ENCODE measurements at places on chromosomes 1 and 21.

- DNase-seq: no peak
Measured at GRCh38 chr1:6794164-6794563, 8.9 kb downstream of the CAMTA1 start.

- no peak for DNase-seq
Measured at GRCh38 chr1:4216231-4216630, 316.2 kb upstream of the C1orf174 start.

- DNase-seq: no peak
Measured at GRCh38 chr1:77509051-77509492, 173.4 kb downstream of the ZZZ3 start.

DNA sequence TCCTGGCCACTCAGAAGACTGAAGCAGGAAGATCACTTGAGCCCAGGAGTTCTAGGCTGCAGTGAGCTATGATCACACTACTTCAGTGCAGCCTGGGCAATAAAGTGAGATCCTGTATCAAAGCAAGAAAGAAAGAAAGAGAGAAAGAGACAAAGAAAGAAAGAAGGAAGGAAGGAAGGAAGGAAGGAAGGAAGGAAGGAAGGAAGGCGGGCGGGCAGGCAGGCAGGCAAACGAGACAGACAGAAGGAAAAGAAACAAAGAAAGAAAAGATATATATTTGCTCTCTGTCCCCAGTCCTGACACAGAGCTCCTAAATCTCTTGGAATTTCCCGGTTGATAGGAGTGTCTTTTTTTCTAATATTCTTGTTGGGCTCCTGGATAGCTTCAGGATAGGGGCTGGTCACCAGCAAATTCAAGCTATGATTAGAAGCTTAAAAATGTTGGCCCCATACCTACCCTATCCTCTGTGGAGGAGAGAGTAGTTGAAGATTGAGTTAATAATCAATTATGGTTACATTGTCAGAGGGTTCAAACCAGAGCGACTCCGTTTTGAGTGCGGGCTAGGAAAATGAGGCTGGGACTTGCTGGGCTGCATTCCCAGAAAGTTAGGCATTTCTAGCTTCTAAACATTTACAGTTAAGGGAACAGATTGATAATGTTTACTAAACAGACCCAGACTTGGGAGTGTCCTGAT is 3.3 kb upstream of the MIGA1 start:
- DNase-seq: peak; percentile 41

DNA sequence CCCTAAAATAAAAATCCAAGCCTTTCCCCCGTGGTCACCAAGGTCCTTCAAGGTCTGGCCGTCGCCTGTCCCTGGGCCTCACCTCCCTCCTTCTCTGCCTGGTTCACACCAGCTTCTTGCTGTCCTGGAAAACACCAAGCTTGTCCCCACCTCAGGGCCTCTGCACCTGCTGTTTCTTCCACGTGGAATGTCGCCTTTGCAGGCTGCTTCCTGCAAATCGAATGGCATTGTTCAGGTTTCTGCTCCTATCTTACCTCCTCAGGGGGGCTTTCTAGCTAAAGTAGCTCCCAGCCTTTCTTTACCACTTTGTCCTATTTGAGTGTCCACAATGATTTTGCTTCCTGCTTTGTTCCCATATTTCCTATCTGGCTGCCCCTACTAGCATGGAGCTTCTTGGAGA is 3.3 kb upstream of the CASZ1 start:
- no peak for DNase-seq

DNA sequence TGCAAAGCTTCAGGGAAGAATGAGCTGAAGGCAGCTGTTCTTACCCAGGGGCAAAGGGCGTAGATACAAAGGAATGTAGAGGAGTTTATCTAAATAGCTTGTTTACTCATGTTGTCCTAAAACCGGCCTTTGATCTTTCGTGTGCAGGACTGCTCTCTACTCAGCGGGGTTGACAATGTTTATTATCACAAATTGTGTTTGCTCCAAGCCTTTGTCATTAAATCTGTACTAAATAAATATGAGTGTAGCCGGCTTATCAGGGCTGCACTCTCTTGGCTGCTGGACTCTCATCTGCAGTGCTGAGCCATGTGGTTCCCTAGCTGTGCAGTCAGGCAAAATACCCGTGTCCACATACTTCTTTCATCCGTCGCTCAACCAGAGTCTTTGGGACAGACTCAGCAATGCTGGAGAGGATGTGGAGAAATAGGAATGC is 199.0 kb downstream of the LBR start:
- DNase-seq: peak; percentile 34

- DNase-seq: no peak
Measured at GRCh38 chr1:41726292-41726691, 192.4 kb downstream of the HIVEP3 start.

DNA sequence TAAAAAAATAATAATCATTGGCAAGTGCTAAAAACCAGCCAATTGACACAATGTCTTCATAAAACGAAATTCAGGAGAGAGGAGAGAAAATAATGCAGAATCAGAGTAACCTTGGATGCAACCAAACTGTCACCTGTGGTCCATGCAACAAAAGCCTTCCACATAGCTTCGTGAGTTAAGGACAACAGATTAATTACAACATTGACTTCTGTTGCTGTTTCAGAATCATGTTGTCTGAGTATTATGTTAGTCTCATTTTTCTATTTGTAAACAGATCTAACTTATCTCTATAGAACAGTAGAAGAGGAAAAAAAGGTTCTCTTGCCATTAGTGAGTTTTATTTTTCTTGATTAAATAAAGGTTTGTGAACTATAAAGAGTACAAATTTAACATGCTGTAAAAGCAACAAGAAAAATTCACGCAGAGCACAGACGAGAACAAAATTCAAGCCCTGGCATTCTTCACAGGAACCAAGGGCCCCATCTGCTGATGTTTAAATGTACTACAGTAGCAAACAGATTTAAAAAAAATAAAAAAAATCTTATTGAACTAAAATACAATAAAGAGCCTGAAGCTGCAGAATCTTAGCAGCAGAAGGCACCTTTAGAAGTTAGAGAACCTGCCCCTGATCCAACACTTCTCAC is 381.1 kb upstream of the PKN2 start:
- DNase-seq: no peak

- DNase-seq: no peak
Measured at GRCh38 chr1:60895701-60896100, 186.7 kb upstream of the NFIA start.

DNA sequence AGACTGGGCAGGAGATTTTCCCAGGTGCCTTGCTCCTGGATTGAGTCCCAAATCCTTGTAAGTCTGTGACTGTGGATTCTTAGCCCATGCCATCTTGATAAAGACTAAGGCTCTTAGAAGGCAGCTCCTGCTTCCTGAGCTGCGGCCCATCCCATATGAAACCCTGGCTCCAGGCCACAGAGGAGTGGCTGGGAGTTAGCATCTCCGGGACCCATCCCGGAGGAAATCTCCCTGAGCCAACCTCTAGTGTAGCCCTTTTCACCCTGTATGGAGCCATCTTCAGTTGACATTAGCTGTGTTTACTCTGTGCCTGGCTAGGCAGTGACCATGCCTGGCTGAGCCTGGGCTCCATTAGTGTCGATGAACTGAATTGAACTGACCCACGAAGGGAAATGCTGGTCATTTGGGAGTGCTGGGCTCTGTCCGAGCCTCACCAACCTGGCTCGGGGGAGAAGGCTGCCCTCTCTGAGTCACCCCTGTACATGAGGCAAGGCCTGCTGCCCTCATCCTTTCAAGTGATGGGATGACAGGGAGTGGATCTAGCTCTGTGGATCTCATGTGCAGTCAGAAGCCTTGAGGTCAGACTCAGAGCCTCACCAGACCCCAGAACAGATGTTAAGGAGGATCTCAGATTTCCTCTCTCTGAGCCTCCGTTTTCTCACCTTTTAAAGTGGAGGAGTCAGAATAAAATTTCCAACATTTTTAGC is 37.5 kb downstream of the LGR6 start:
- no peak for DNase-seq

DNA sequence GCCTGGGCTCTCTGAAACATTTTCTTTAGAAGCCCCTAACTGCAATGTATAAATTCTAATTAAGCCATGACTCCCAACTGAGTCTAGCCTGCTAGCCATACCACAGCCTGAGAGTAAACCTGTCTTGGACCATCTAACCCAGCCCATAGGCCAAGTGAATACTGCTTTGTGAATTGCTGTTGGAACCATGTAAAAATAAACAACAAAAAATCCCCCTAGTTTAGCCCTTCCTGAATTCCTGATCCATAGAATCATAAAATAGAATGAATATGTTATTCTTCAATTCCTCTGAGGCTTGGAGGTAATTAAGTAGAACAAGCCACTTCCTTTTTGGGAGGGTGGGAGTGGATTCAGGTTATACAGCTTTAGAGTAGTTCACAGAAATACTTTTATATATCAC is 1496.4 kb downstream of the MRPL39 start:
- no peak for DNase-seq

DNA sequence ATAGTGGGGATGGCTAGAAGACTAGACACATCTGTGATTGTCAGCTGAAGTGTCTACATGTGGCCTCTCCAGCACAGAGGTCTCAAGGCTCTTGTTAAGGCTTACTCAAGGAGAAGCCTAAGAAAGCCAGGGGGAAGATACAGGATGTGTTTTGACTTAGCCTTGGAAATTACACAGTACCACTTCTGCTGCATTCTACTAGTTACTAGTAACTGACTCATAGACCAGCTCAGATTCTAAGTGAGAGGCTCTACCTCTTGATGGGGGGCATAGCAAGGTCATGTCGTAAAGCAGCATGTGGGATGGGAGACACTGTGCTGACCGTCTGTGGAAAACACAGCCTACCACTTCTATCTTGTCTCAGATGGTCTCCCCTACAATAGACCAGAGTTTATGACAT is 99.5 kb downstream of the UBE2U start:
- DNase-seq: no peak

- DNase-seq: no peak
Measured at GRCh38 chr1:77716065-77716464, 33.6 kb upstream of the ZZZ3 start.

- DNase-seq: no peak
Measured at GRCh38 chr1:25458541-25459298, 28.0 kb downstream of the MACO1 start.

GRCh38 chr1:110088739-110089316 is 18.4 kb upstream of the ALX3 start:
- no peak for DNase-seq

DNA sequence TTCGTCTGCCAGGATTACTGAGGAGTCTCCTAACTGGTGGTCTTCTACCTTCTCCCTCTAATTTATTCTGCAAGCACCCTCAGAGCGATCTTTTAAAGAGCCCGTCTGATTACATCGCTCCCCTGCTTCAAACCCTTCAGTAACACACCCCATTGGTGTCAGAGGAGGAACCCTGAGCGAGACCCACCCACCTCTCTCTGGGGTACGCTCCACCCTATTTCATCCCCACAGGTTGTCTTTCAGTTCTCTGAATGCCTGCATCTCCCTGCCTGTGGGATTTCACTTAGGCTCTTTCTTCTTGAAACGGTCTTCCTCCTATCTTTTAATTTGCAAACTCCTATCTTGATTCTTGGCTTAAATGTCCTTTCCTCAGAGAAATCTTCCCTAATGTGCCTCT is 39.4 kb downstream of the C1orf21 start:
- no peak for DNase-seq

GRCh38 chr1:3384407-3384806 is 70.1 kb upstream of the ARHGEF16 start:
- no peak for DNase-seq

GRCh38 chr1:74425676-74426075 is 86.7 kb downstream of the LRRC53 start:
- no peak for DNase-seq

DNA sequence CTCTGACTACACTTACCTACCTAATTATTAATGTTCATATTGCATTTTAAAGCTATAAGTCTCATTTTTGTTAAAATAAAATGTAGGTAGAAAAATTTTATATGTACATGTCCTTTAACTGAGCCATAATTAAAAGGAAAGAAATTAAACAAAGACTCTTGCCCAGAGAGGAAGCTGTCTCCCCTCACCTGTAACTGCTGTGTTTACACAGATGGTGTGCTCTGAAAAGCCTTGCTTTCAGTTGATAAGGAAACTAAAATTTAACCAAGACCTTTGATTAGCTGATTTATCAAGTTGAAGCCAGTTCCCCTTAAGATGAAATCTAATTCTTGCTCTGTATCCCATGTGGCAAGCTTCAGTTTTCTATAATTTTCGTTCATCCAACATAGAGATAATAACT is 213.5 kb downstream of the LYPLAL1 start:
- no peak for DNase-seq

GRCh38 chr1:115534106-115534505 is 107.7 kb upstream of the VANGL1 start:
- peak; percentile 29 for DNase-seq

GRCh38 chr1:66607458-66607857 is 73.5 kb downstream of the SGIP1 start:
- peak; percentile 18 for DNase-seq

DNA sequence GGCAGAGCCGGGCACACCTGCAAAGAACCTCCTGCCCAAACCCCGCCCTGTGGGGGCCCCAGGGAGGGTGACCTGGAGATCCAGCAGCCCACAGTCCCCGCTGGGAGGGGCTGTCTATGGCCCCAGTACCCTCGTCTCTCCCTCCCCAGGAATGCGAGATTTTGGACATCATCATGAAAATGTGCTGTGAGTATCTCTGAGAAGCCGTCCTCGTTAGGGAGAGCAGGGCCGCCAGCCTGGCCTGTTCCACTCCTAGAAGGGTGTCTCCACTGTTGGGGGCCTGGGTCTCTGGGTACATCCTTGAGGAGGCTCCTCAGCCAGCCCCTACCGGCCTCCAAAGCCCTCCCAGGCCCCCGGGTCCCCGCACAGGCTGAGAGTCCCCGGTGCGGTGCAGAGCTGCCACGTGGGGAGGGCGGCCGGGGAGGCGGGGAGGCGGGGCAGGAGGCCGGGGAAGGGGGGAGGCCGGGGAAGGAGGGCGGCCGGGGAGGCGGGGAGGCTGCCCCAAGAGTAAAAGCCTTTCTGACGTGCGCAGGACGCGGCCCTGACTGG is 18.7 kb downstream of the COL6A1 start:
- DNase-seq: no peak

- DNase-seq: no peak
Measured at GRCh38 chr1:107079249-107079648, 22.8 kb downstream of the PRMT6 start.

DNA sequence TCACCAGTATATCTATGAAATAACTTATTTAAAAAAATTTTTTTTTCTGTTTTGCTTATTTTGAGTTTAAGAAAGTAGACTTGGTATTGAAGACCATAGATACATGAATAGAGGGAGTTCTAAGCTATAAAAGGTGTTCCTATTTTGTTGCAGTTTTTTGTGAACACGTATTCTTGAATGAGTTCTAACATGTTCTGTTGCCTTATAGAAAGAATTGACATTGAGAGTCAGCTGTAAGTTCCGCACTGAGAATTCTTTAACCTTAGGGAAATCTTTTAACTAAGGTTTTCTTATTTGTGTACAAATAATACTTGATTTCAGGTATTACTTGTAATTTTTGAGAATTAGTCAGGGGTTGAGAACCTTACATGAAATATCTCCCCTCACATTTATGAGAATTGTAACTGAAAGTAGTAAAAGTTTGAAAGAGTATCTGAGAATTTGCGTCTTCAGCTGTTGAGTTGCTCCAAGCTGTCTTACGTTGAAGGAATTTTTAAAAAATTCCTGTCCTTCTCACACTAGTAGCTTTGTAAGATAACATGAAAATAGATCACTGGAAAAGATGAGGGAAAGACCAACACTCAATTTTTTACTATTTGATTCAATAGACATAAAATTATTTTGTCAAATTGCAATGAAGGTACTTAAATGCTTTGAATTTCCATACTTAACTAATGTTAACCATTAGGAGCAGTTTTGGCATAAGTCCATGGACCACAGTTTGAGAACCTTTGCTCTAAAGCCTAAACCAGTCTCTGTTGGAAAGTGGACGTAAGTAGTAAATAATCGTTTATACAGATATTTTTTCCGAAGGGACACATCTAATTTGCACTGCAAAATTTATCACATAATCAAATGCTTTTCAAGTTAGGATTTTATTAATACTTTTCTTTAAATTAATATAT is 3.8 kb downstream of the DR1 start:
- DNase-seq: no peak
